Activated CD4-positive, alpha-beta memory T cell treated with anti-CD3 and anti-CD28 coated beads for 36 hours (primary cell): ENCODE measurements at places on chromosomes 13 and 19.
A peak's percentile ranks its signal among the peaks of the same experiment; 100 is the strongest.

DNA sequence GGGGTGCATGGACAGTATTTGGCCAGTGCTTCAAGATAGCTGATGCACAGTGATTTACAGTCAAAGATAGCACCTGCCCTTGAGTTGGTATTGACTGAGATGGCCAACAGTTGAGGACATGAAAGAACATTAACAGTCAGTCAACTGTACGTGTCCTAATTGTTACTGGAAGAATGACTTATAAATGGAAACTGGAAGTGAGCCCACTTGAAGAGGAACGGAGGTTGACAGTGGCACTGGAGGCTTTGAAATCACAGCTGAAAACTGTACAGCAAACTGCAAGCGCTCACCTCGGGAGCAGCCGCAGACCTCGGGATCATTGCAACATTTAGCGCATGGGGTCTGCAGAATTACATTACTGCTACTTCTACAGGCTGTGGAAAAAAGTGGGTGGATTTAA, 77.1 kb downstream of the GGACT start:
- DNase-seq: no peak

DNA sequence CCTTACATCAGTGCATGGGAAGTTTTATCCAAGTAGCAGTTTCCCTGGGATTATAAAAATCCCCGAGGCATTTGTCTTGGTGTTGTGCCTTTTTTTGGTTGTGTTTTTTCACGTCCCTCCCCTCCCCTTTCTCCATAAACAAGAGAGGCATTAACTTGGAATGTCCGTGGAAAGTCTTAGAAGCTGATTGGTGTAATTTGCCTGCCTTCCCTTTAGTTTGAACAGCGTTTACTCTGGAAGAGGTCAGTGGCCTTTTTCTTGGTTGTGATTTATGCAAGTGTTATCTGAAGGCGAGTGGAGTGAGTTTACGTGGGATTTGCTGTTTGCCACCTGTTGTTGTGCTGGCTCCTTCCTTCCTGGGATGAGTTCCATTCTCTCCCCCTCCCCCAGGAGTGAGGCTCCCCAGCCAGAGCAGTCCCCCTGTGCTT, 7.2 kb downstream of the ACTN4 start:
- no peak for DNase-seq

DNA sequence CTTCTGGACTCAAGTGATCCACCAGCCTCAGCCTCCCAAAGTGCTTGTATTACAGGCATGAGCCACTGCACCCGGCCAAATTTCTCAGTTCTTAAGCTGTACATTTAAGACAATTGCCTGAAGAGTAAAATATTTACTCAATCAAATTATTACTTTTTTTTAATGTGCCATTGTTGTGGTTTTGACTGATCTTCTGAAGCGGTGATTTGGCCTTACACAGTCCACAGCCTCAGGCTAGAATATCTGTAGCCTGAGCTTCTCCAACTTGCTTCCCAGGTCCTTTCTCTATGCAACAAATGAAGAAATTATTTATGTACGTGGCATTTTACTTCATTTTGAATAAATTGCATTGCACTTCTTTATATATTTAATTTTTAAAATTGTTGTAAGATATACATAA, 281.3 kb downstream of the KLF5 start:
- DNase-seq: no peak

DNA sequence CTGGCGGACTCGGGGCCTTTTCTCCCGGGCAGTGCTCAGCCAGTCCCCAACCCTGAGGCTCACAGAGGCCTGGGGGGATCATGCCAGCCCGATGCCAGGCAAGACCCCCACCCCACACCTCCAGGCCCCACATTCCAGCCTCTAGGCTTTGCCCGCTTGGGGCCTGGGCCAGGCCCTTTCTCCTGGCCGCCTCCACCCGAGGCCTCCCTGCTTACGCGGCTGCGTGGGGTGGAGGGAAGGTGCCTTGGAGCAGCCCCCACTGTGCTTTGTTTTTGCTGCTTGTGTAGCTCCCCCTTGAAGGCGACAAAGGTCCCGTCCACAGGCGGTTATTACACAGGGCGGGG, 38.4 kb downstream of the SMIM24 start:
- no peak for DNase-seq

DNA sequence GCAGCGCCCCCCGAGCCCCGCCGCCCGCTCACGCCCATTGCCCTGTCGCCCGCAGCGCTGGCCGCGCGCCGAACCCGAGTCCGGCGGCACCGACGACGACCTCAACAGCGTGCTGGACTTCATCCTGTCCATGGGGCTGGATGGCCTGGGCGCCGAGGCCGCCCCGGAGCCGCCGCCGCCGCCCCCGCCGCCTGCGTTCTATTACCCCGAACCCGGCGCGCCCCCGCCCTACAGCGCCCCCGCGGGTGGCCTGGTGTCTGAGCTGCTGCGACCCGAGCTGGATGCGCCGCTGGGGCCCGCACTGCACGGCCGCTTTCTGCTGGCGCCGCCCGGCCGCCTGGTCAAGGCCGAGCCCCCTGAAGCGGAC, 518 bp downstream of the KLF2 start:
- DNase-seq: peak; percentile 52

GRCh38 chr19:3694361-3695123, 5.7 kb downstream of the PIP5K1C start:
- no peak for DNase-seq

DNA sequence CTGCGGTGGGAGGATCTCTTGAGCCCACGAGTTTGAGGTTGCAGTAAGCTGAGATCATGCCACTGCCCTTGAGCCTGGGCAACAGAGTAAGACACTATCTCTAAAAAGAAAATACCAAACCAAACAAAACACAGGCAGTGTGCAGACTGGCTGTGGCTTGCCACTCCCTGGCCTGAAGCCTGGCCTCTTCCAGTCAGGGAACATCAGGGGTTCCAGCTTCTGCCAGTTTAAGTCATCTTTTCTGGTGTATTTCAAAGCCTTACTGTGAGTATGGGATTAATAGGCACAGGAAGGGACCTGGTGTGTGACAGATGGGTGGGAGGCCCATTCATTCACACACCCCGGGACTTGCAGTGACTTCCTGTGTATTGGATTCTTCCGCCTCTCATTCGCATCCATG, 27.0 kb upstream of the F2RL3 start:
- no peak for DNase-seq

GRCh38 chr13:78841358-78841963, 182.5 kb upstream of the OBI1 start:
- no peak for DNase-seq

DNA sequence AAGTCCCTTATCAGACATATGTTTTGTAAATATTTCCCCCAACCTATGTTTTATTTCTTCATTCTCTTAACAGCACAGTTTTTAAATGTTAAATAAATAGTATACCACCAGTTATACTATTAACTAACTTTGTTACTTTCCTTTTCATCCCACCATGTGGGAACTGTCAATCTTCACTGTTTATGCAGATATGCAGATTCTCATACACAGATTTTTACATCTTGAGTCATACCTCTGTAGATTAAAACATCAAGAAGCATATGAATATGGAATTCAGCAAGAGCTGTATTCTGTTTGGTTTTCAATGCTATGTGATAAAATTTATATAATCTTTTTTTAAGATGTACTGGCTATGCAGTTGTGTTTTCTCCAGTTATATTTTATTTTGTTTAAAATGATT, 566.3 kb downstream of the LIG4 start:
- no peak for DNase-seq

DNA sequence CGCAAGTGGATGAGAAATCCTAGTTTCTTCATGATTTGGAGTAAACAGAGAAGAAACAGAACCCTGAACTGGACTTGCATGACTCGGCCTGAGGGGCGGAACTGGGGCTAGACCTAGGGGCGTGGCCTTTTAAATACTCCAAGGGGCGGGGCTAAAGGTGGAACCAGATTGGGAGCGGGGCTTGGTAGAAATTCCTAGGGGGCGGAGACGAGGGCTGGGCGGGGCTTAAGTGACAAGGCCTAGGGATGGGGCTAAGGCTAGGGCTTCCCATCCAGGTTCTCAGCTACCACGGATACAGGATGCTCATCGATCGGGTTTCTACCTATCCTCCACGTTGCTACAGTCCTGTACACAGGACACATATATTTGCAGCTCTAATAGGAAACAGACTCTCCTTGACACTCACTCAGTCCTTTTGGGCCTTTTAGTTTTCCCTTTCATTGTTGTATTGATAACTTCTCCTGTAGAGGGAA, 372 bp upstream of the ZNF699 start:
- DNase-seq: no peak

DNA sequence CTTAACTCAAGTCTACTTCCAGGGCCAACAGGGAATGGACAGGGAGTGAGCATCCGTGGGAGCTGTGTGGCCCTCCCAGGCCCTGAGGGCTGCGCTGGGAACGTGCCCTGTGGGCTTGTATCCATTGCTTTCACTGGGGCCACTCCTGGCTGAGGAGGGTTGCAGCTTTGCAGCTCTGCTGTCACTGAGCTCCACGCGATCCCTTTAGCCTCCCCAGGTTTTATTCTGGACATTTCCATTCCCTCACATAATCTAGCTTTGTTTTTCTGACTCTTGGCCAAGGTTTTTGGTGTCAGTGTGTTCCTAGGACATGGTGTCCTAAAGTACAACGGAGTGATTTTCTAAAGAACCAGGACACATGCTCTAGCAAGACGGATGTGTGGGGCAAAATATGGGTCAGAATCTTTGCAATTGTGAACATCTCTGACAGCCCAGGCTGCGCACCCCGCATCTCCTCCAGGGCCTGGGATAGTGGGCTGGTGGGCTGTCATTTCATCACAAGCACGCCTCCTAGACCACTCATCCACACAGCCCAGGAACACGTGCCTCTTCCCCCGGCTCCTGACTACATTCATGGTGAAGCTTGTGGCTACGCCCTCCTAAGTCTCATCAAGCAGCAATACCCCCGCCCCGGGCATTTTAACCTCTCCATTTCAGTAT, 28.0 kb downstream of the GGACT start:
- no peak for DNase-seq

DNA sequence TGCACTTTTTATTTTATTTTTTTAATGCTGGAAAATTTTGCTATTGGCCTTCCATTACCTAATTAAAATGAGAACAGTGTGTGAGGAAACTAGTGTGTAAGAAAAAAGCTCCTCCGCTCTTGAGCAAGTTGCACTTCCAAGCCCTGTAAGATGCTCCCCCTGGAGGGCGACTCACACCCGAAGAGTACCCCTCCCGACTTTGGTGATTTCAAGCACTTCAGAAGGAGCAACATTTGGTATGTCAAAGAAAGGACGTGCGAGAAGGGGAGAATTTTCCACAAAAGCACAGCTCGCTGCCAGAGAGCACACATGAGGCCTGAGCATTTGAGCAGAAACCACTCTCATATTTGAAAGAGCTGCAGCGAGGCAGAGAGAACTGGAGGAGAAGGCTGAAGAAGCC, 504.4 kb downstream of the FGF9 start:
- DNase-seq: no peak

GRCh38 chr13:97938706-97939475, 14.6 kb upstream of the IPO5 start:
- no peak for DNase-seq

DNA sequence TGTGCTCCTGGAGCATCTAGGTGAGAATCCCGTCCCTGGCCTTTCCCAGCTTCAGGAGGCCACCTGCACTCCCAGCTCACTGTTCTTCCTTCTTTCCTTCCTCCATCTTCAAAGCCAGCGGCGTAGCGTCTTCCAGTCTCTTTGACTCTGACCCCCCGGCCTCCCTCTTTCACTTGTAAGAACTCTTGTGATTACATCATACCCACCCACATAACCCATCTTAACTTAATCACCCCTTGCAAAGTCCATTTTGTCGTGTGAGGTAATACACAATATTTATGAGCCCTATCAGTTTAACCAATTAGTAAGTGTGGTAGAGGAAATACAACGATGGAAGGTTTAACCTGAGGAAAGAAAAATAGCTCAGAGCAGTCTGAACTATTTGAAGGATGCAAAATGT, 4.6 kb upstream of the CDC16 start:
- DNase-seq: no peak

- DNase-seq: peak; percentile 10
Measured at GRCh38 chr19:20787786-20788185, 11.7 kb downstream of the ZNF66 start.

GRCh38 chr19:47313754-47314295, 4.2 kb downstream of the C5AR1 start:
- no peak for DNase-seq

DNA sequence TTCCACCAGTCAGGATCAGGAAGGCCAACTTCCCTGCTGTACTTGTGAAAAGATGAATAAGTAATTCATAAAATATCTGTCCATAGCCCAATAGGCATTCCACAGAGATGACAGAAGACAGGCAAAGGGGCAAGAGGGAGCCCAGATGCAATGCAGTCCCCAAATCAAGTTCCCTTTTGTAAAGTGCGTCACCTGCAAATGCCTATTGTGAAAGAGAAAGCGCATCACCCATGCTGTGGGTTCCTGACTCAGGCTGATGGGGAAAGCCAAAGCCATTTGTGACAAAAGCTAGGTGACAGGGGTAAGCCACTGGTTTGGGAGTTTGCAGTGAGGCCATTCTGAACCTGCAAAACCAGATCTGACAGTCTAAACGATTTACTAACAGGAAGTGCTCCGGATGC, 157.5 kb upstream of the ZNF536 start:
- peak; percentile 56 for DNase-seq

GRCh38 chr13:43773602-43774001, 13.2 kb downstream of the ENOX1 start:
- no peak for DNase-seq

- DNase-seq: peak; percentile 77
Measured at GRCh38 chr13:23377983-23378632, 55.4 kb downstream of the SACS start.

DNA sequence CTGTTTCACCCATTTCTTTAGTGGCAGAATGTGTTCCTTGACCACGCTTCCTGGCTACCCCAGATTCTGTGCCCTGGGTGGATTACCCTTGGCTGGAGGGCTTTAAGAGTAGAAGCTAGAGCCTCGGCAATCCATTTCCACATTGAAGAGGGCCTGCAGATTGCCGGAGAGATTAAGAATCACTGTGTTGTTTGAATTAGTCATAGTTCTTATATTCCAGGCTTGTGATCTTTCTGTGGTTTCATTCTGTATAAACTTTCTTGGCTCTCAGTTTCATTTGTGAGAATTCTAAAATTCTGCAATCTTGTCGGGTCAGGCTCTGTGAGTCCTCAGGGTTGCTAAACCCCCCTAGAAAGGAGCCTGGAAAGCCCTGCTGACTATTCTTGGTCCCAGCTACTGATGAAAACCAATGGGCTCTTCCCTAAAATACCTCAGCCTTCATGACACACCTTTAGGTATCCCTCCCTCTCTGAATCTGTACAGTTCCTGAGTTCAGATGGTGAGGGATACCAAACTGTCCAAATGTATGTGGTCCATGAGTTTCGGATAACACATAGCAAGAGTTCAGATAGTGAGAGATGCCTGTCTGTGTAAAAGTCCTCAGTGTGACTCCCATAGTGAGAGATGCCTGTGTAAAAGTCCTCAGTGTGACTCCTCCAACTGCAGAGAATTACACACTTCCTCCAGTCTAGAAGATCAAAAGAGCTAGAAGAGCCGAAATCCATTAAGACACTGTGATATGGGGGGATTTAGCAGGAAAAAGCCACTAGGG, 4.3 kb downstream of the PHF11 start:
- peak; percentile 34 for DNase-seq
